ENCODE measurements at places on chromosomes 2 and 18. TPM values are rescaled to one million over a fixed set of nuclear protein-coding genes. Genes with fewer than 3 reads are reported as not detected.

- H3K36me3 ChIP-seq: no peaks in the 10 kb centered on the region
- no peaks in the 10 kb centered on the region for H3K4me1 ChIP-seq
- H3K27me3 ChIP-seq: no peaks in the 10 kb centered on the region
- H3K4me3 ChIP-seq: no peak overlapping the region
- DNase-seq: no peak
Measured at GRCh38 chr2:194270648-194271047, 1386.4 kb upstream of the SLC39A10 start.

DNA sequence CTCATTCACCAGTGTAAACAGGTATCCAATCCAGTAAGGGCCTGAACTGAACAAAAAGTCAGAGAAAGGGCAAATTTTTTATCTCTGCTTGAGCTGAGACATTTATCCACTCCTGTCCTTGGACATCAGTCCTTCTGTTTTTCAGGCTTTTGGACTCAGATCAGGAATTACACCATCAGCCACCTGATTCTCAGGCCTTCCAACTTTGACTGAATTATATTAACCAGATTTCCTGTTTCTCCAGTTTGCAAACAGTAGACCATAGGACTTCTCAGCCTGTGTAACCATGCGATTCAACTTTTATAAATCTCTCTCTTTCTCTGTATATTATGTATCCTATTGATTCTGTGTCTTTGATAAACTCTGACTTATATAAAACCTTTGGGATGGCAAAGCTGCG is 289.3 kb upstream of the CDH2 start:
- no peak overlapping the region for H3K27ac ChIP-seq
- no peaks in the 10 kb centered on the region for H3K36me3 ChIP-seq
- DNase-seq: no peak

DNA sequence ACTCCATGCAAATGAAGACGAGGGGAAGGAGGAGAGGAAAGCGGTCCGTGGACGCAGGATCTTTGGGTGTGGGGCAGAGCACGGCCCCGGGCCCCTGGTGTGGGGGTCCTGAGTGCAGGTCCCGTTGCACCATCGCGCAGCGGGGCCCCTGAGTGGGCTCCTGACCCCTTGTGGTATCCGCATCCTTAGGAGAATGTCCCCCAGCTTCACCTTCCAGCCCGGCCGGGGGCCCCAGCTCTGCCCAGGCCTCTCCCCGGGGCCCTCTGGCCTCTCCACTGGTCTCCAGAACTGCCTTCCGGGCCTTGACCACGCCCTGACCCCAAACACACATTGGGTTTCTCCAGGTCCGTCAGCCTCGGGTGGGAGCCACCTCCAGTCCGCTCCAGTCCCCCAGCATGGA is 431.8 kb upstream of the SALL3 start:
- no peak overlapping the region for H3K27ac ChIP-seq
- no peaks in the 10 kb centered on the region for H3K27me3 ChIP-seq
- peaks cover 3% of the 10 kb centered on the region for H3K36me3 ChIP-seq
- no peak overlapping the region for H3K4me3 ChIP-seq
- H3K4me1 ChIP-seq: no peaks in the 10 kb centered on the region

GRCh38 chr2:36168115-36168514 is 187.5 kb upstream of the CRIM1 start:
- no peaks in the 10 kb centered on the region for H3K36me3 ChIP-seq
- H3K27ac ChIP-seq: no peak overlapping the region
- no peak overlapping the region for H3K4me3 ChIP-seq

SLC9A4 gene
- total RNA-seq: not detected

LYG2 gene
- total RNA-seq: not detected

NCKAP5 gene
- total RNA-seq: 0.26 TPM

GRCh38 chr2:159506202-159506601 is 110.1 kb downstream of the BAZ2B start:
- H3K36me3 ChIP-seq: peaks cover 4% of the 10 kb centered on the region
- H3K4me1 ChIP-seq: no peaks in the 10 kb centered on the region
- no peak overlapping the region for H3K27ac ChIP-seq
- DNase-seq: no peak

- H3K4me1 ChIP-seq: no peaks in the 10 kb centered on the region
- DNase-seq: no peak
- no peaks in the 10 kb centered on the region for H3K36me3 ChIP-seq
Measured at GRCh38 chr2:109244750-109245382, 115.9 kb downstream of the SH3RF3 start.

DNA sequence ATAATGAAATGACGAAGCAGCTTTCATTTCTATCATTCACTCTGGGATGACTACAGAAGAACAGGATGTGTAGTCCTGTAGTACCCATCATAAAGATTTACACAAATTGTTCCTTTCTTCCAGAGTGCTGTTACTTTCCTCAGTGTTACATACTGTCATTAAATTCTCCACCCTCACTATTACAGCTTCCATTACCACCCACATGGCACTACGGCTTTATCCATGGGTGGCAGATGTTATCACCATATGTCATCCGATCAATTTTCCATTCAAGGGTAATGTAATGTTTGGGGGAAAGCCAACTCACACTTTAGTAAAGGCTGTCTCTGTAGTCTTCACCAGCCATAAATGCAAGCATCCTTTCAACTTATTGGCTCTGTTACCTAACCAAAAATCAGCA is 7.1 kb upstream of the CSRNP3 start:
- no peak for DNase-seq
- no peaks in the 10 kb centered on the region for H3K27me3 ChIP-seq
- H3K36me3 ChIP-seq: no peaks in the 10 kb centered on the region

GRCh38 chr2:231413456-231413855 is 17.9 kb downstream of the B3GNT7 start:
- H3K27ac ChIP-seq: no peak overlapping the region
- peaks cover 9% of the 10 kb centered on the region for H3K4me1 ChIP-seq
- no peak for DNase-seq

DNA sequence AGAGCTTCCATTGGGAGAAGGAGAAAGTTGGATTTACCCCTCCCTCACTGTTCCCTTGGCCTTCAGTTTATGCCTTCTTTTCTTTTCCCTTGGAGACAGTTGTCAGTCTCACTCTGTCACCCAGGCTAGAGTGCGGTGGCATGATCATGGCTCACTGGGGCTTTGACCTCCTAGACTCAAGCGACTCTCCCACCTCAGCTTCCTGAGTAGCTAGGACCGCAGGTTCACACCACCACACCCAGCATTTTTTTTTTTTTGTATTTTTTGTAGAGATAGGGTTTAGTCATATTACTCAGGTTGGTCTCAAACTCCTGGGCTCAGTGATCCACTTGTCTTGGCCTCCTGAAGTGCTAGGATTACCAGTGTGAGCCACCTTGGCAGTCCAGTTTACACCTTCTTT is 49.9 kb downstream of the SLC9A4 start:
- no peak overlapping the region for H3K4me3 ChIP-seq
- no peaks in the 10 kb centered on the region for H3K4me1 ChIP-seq

DNA sequence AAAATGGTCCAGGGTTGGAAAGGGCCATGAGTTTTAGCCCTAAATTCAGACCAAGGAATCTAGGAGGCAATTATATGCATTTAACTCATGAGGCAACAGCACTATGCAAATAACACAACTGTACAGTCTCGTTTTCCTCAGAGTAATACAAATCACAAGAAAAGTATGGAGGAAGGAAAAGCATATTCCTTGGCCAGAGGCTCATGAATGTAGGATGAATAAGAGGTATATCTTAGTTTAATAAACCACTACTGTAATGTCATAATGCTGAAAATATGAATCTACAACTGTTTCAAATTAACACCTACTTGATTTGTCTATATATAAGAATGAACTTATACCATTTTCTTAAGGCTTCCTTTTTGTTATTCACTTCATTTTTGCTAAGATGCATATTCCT is 252.5 kb upstream of the TANK start:
- no peak for DNase-seq
- H3K4me1 ChIP-seq: no peaks in the 10 kb centered on the region
- H3K36me3 ChIP-seq: 0 out of 3 replicates have a peak, but pooled peaks cover 2% of the 10 kb centered on the region
- H3K27ac ChIP-seq: no peak overlapping the region
- H3K4me3 ChIP-seq: no peak overlapping the region

GRCh38 chr2:122515731-122516290 is 760.4 kb downstream of the TSN start:
- peak overlapping the region; percentile 81 for H3K27ac ChIP-seq
- no peaks in the 10 kb centered on the region for H3K27me3 ChIP-seq
- peaks cover 26% of the 10 kb centered on the region for H3K36me3 ChIP-seq

DNA sequence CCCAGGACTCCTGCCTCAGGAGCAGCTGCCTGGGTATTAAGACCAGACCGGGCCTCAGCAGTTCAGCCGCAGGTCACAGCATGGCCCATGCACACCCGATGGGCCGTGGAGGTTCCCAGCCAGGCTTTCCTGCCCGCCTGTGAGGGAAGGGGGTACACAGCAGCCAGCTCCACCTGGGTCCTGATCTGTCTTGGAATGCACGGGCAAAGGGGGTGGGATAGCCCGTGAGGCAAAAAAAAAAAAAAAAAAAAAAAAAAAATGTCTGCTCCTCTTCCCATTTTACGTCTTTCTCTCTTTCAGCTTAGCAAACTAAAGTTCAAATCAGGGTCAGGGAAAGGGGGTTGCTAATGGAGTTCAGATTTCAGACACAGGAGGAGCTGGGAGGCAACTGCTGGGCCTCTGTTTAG is 385.2 kb downstream of the TNS1 start:
- DNase-seq: no peak
- H3K4me3 ChIP-seq: no peak overlapping the region
- no peak overlapping the region for H3K27ac ChIP-seq
- no peaks in the 10 kb centered on the region for H3K36me3 ChIP-seq
- no peaks in the 10 kb centered on the region for H3K27me3 ChIP-seq

DNA sequence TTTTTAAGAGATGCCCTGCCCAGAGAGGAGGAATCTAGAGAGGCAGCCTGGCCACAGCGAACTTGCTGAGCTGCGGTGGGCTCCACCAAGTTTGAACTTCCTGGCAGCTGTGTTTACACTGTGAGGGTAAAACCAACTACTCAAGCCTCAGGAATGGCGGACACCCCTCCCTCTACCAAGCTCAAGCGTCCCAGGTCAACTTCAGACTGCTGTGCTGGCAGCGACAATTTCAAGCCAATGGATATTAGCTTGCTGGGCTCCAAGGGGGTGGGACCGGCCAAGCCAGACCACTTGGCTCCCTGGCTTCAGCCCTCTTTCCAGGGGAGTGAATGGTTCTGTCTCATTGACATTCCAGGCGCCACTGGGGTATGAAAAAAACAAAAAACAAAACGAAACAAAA is 289.4 kb downstream of the KCNS3 start:
- no peak overlapping the region for H3K27ac ChIP-seq
- no peak for DNase-seq
- no peak overlapping the region for H3K4me3 ChIP-seq
- no peaks in the 10 kb centered on the region for H3K36me3 ChIP-seq
- H3K4me1 ChIP-seq: no peaks in the 10 kb centered on the region

C2orf72 gene
- 1.0 TPM for total RNA-seq

- H3K27me3 ChIP-seq: no peaks in the 10 kb centered on the region
- no peak for DNase-seq
- no peak overlapping the region for H3K4me3 ChIP-seq
- H3K27ac ChIP-seq: no peak overlapping the region
- peaks cover 3% of the 10 kb centered on the region for H3K4me1 ChIP-seq
- no peaks in the 10 kb centered on the region for H3K36me3 ChIP-seq
Measured at GRCh38 chr2:43438858-43439655, 156.8 kb downstream of the THADA start.

- H3K4me3 ChIP-seq: no peak overlapping the region
- H3K27me3 ChIP-seq: no peaks in the 10 kb centered on the region
- peaks cover 19% of the 10 kb centered on the region for H3K36me3 ChIP-seq
- no peaks in the 10 kb centered on the region for H3K4me1 ChIP-seq
Measured at GRCh38 chr2:72788756-72789155, 37.1 kb downstream of the EXOC6B start.

CXXC1 gene
- total RNA-seq: 95.9 TPM

ABCG5 gene
- not detected for total RNA-seq

DNA sequence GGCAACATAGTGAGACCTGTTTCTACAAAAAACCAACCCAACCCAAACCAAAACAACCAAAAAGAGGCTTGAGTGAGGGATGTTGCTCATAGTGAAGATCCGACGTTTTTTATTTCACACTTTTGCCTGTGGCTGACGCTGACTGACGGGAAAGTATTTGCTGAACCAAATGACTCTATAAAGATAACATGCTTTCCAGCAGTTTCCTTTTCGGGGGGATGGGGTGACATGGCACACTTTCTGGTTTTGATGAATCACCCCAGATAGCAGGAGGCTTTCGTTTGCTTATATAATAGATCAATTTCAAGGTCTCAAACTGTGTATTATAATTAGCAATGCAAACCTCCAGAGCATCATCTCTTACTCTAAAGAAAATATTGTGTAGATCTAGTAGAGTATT is 150.8 kb downstream of the AQP4 start:
- H3K4me1 ChIP-seq: peaks cover 8% of the 10 kb centered on the region
- DNase-seq: no peak
- no peak overlapping the region for H3K27ac ChIP-seq
- no peaks in the 10 kb centered on the region for H3K36me3 ChIP-seq

CMPK2 gene
- total RNA-seq: 0.90 TPM

MSH2 gene
- 139 TPM for total RNA-seq

- H3K27me3 ChIP-seq: no peaks in the 10 kb centered on the region
- DNase-seq: no peak
- H3K4me3 ChIP-seq: no peak overlapping the region
- no peaks in the 10 kb centered on the region for H3K36me3 ChIP-seq
Measured at GRCh38 chr2:44358503-44358902, 2.8 kb downstream of the PREPL start.

CNGA3 gene
- not detected for total RNA-seq

GRCh38 chr2:70830366-70830765 is 5.2 kb downstream of the CD207 start:
- peaks cover 2% of the 10 kb centered on the region for H3K4me1 ChIP-seq
- H3K27ac ChIP-seq: no peak overlapping the region
- H3K4me3 ChIP-seq: no peak overlapping the region
- no peaks in the 10 kb centered on the region for H3K36me3 ChIP-seq

GRCh38 chr18:49843778-49844625 is 30.7 kb upstream of the ACAA2 start:
- no peaks in the 10 kb centered on the region for H3K36me3 ChIP-seq
- DNase-seq: no peak
- no peak overlapping the region for H3K4me3 ChIP-seq
- no peaks in the 10 kb centered on the region for H3K4me1 ChIP-seq

- H3K4me3 ChIP-seq: no peak overlapping the region
- H3K27ac ChIP-seq: no peak overlapping the region
- H3K36me3 ChIP-seq: no peaks in the 10 kb centered on the region
- DNase-seq: no peak
Measured at GRCh38 chr2:102520801-102521200, 47.8 kb downstream of the SLC9A4 start.

ANKRD30BL gene
- total RNA-seq: not detected

KCNJ3 gene
- total RNA-seq: not detected

DNA sequence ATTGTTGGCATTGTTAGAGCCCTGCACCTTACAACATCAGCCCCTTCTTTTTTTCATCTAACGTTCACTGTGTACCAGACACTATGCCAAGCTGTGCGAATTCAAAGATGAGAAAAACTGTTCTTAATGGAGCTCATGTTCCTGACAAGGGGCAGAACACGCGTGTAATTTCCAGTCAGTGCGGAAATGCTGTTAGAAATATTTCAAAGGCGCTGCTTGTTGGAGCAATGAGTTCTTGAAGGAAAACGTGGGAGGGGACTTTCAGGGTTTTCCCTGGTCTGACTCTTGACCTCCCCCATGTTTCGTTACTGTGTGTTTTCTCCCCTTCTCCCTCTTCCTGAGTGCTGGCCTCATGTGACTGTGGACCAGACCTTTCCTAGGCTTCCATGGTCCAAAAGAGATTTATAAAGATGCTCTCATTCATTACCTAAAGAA is 1.5 kb downstream of the MTHFD2 start:
- peak overlapping the region; percentile 97 for H3K4me3 ChIP-seq
- H3K27me3 ChIP-seq: no peaks in the 10 kb centered on the region
- no peak for DNase-seq
- peaks cover 49% of the 10 kb centered on the region for H3K36me3 ChIP-seq
- peaks cover 7% of the 10 kb centered on the region for H3K4me1 ChIP-seq

GCG gene
- not detected for total RNA-seq

Measured in H9 (cell line).